ENCODE measurements at places on chromosomes 11 and 22.
A peak's percentile ranks its signal among the peaks of the same experiment; 100 is the strongest.

DNA sequence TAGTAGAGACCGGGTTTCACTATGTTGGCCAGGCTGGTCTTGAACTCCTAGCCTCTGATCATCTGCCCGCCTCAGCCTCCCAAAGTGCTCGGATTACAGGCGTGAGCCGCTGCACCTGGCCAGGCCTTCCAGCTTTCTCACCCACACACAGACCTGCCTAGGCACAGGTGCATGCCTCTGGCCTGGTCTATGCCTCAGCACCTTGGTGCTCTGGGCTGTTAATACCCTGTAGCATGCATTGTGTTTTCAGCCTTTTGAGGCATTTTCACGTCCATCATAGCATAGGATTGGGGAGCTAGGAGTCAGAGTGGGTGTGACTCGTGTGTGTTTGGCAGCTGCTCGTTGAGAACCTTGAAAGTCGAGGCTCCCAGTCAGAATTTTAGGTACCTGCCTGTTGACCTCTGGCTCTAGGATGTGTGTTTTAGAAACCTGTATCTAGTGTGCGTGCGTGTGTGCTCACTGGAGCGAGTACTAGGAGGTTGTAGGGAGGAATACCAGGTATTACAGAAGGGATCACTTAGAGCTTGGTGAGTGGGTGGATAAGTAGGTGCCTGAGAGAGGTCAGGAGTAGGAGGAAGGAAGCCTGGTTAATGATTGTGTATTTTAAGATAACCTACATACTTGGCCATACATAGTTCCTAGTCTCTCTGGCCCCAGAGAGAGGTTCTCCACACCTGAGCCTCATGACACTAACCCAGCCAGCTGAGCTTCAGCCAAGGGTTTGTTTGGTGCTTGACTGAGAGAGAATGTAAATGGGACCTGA lies 20.0 kb downstream of the CRKL start:
- DNase-seq, result no peak

DNA sequence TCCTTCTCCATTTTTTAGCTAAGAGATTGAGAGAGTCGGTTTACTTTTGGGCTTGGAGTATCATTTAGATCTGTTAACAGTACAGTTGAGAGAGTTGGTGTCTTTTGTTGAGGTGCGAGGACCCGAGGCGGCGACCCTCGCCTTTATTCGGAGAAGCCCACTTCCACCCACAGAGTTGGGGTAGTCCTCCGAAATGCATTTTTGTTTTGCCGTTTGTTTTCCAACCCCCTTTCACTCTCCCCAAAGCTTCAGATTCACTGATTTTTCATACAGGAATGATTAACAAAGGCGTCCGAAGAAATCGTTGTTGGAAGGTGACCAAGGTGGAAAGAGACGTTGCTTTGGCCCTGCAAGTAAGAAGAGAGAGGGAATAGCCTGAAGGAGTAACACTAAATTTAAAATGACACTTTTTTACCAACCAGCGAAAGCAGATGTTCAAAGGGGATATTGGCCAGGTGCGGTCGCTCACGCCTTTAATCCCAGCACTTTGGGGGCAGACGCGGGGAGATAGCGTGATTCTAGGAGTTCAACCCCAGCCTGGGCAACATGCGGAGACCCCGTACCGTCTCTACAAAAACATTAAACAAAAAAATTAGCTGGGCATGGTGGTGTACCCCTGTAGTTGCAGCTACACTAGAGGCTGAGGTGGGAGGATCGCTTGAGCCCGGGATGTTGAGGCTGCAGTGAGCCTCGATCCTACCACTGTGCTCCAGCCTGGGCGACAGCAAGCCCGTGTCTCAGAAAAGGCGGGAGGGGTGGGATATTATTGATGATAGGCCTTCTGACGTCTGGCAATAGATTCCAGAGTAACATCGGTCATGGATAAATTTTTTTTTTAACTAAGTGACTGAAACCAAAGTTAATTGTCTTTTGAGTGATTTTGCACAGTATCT lies 899 bp upstream of the RAB30 start:
- DNase-seq, result no peak

DNA sequence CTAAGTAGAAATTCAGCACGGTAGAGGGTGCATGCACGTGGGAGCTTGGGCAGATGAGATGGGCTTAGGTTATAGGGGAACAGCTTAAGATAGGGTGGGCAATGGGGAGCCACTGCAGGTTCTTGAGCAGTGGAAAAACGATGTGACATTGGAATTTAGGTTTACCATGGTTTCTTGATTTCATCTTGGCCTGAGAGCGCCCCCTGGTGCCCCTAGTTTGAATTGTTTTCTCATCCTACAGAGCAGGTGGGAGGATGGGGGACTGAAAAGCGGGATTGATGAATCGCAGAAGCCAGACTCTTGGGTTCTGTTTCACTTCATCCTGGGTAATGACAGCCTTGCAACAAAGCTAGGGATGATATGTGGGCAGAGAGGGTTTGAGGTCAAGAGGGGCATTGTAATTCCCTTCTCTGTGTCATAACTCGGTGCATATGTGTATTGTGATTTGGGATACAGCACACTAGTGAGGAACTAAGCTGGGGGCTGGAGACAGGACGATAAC lies 6.7 kb upstream of the MCAM start:
- DNase-seq, result peak; percentile 77

- DNase-seq, result no peak
Measured at GRCh38 chr11:35343033-35343598, 76.2 kb downstream of the SLC1A2 start.

DNA sequence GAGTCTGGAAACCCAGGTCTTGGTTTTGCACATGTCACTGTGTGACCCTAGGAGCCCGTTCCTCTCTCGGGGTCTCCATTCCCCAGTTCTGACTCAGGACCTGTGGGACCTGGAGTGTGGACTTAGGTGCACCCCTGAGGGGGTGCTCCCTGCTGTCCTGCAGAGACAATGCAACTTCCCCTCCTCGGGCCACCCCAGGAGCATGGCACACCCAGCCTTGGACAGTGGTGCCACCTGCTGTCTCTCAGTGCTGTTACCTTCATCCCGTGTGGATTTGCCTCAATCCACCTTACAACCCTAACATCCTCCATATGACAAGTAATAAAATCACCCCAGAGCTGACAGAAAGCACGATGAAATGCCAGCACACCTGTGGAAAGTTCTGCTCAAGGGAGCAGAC lies 27.5 kb upstream of the CRYBB3 start:
- no peak for DNase-seq

GRCh38 chr11:13680501-13681264 lies 12.2 kb downstream of the FAR1 start:
- DNase-seq, result no peak
